ENCODE measurements at places on chromosomes 2 and 18.

DNA sequence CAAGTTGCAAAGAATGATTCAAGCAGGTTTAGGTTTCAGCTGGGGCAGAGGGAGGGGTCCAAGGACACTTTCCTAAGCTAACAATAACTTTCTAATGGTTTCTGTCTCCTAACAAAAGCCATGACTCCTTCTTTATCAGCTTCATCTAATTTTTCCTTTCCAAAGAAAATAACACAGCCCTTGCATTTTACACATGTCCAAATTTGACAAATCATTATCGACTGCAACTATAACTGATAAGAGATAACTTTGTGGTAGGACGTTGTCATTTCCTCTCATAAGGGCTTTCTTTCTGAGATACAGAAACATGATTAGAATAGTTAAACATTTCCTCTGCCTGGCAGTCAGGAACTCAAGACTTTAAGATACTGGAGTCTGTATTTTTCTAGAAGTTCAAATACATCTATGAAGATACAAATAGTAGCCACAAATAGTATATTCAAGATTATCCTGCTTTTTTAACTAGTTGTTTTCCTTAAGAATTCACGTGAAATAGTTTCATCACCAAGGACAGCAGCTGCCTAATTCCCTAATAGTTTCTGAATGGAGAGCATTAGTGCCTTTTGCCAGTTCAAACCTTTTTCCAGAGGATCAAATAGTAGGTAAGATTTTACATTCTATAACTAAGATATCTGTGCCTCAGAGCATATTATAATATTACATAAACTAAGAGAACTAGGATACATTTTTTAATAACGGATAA is 263.2 kb downstream of the EXOC6B start:
- no peak for DNase-seq

DNA sequence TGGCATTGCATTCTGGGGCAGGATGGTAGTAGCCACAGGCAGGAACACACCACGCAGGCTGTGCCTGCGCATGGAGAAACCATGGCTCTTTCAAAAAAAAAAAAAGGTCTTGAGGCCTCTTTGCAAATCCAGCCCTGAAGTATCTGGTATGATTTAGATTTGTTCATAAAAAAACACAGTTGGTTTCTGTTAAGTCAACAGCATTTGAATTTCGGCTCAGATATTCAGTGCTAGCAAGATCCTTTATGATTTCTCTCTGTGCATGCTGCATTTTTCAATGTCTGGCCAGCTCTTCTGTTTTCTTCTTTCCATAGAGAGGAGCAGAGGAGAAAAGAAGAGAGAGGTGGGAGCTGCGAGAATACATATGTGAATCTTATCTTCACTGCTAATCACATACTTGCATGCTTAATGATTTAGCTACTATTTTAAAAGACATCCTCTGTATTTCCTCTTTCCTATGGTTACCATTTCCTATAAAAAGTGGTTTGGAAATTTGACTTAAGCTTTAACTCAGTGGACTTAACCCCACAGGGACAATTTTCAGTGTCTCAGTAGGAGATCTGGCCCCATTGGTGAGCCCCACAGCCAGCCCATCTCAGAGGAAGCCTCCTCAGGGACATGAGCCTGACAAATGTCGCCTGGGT is 214.3 kb upstream of the APCDD1 start:
- no peak for DNase-seq

GRCh38 chr18:28149810-28150420 is 27.0 kb downstream of the CDH2 start:
- DNase-seq = no peak

DNA sequence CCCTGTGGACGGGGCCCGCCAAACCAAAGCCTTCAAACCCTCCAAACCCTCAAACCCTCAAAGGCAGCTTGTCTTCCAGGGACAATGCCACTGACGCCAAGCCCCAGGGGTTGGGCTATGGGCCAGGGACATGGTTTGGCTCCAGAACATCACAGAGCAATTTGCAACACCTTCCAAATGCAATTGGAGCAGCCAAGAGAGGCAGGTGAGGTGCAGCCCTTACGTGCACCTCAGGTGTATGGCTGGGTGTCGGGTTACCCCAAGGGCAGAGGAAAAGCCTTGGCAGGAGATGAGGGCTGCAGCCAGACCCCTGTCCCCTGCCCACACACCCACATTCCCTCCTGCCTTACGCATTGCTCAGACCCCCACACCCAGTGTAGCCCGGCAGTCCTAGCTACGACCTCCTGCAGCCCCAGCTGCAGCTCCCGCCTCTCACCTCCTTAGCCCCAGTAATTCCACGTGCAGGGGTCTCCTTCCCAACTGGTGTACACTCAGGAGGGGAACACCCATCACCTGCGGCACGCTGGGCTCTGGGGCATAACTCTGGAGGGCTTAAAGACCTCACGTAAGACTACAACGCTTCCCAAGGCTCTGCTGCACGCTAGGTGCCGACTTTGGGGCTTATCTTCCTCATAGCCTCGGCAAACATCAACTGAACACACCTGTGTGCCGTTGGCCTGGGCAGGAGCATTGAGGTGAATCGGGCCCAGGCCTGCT is 88.7 kb downstream of the TFCP2L1 start:
- no peak for DNase-seq

GRCh38 chr2:230643576-230644291 is 68.9 kb upstream of the CAB39 start:
- DNase-seq = no peak

GRCh38 chr2:74740395-74740740 is 86.3 kb downstream of the SEMA4F start:
- DNase-seq = no peak

GRCh38 chr2:211487733-211488132 is 931.3 kb downstream of the CPS1 start:
- DNase-seq = no peak

DNA sequence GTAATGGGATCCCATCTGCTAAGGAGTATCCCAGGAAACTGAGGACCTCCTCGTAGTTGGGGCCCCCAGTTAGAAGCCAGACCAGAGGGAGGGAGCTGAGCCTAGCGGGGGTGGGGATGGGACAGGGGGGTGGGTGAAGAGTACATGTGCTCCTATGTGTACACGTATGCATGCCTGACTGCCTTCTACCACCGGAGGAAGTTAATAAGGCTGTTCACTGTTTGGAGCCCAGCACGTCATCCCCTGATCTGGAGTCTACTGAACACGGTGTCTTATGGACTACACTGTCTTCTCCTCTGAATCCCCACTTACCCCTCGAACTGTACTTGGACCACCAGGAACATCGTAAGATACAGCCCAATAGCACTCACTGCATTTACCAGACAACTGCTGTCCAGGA is 68.5 kb downstream of the SFXN5 start:
- no peak for DNase-seq

DNA sequence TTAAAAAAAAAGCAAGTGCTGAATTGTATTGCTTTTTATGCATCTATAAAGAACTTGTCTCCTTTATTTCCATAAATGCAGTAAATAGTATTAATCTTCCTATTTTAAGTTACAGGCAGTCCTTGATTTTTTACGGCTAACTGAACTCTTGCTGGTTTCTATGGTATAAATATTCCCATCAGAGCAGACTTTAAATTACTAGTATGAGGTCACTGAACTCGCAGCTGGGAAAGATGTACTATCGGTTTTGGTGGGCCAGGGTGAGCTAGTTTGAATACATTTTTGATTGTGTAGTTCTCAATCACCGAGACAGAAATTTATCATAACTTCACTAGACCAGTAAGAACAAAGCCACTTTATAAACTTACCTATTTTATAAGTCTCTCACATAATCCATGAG is 20.9 kb upstream of the KDSR start:
- no peak for DNase-seq

DNA sequence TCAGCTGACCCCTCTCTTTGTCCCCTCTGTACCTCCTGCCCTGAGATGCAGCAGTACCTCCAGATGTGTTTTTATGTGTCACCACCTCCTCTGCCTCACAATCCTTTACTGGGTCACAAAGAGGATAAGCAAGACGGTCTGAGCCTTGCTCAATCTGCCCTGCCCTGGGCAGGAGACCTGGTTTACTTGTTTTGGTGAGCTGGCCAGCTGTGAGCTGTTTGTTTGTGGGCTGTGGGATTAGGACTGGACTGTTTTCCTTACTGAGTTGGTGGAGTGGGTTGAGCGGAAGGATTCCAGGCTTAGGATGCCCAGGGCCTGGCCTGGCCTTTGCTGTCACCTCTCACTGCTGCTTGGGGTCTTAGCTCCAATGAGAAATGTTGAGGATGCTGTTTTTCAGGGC is 299.5 kb downstream of the SRBD1 start:
- DNase-seq = no peak

GRCh38 chr18:46518438-46518837 is 138.6 kb downstream of the LOXHD1 start:
- DNase-seq = no peak

- DNase-seq = no peak
These were observed 35.9 kb downstream of the C1QL2 start for GRCh38 chr2:119122663-119123062.

- DNase-seq = no peak
These were observed 80.7 kb downstream of the LYPD1 start for GRCh38 chr2:132589111-132589830.

GRCh38 chr2:225867071-225867470 is 467.6 kb downstream of the NYAP2 start:
- no peak for DNase-seq

DNA sequence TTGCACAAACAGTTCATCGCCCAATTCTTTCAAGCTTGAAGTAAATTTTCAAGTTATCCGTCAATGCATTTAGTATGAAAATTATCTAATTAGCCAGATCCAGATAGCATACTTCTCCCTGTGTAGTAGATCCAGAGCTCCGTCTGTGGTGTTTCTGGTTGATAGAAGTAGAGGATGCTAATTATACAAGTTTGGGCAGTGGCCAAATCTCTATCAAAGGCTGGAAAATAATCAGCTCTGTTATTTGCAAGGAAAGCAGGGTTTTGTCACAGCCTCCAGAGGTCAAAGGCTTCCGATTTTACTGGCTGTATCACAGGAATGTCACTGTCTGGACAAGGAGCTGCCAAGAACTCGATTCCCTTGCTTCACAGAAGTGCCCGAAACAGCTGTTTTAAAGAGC is 28.6 kb downstream of the LRRC30 start:
- DNase-seq = no peak
